Activated CD4-positive, alpha-beta T cell treated with anti-CD3 and anti-CD28 coated beads, Interleukin-2, Interleukin-6, amounts not matched to agents 100 ng/mL and 50 ng/mL, durations not matched to agents 16 hours and 8 hours (primary cell): ENCODE measurements at places on chromosomes 2 and 18.

DNA sequence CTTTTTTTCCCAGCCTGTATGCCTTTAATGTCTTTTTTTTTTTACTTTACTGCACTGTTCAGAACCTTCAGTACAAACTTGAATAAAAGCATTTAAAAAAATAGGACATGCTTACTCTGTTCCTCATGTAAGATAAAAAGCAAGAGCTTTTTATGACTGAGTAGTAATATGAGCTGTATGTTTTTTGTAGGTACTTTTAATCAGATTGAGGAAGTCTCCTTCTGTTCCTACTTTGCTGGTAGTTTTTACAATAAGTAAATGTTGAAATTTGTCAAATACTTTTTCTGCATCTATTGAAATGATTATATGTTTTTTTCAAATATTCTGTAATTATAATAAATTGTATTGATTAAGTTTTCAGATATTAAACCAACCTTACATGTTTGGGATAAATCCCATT is 189.8 kb downstream of the FAM210A start:
- no peak for DNase-seq

- DNase-seq = no peak
Measured at GRCh38 chr2:9310798-9311197, 104.2 kb downstream of the ASAP2 start.

DNA sequence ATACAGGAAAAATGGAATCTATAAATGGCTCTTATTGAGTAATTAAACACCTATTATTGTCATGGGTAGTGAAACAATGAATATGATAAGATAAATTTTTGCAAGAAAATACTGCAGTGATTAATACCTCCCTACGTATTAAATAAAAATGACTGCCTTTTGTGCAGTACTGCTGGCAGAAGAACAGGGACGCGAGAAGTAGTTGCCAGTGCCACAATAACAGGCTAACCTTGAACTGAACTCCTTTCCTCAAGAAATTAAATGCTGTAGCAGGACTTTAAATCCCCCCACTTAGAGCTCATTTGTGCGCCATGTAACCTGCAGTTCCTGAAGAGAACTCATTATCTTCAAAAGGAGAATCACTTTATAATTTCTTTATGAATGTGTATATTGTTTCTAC is 24.6 kb downstream of the FIGN start:
- DNase-seq = no peak

GRCh38 chr2:188898261-188898660 is 75.9 kb upstream of the COL3A1 start:
- no peak for DNase-seq

DNA sequence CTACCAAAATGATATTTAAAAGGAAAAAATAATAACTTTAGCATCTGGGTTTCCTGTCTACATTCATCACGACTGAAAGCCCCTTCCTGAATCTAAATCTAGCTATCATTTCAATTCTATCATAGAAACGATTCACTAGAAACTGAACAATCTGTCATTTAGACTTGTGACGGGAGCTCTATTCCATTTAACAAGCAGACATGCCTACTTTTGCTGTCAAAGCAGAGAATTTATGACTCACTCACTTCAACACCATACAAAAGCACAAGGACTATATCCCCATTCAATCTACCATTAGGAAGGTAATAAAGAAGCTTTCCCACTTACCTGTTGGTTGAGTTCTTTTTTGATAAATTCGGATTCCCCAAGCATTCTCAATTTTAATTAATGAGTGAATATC is 1072.3 kb downstream of the LRP1B start:
- no peak for DNase-seq

DNA sequence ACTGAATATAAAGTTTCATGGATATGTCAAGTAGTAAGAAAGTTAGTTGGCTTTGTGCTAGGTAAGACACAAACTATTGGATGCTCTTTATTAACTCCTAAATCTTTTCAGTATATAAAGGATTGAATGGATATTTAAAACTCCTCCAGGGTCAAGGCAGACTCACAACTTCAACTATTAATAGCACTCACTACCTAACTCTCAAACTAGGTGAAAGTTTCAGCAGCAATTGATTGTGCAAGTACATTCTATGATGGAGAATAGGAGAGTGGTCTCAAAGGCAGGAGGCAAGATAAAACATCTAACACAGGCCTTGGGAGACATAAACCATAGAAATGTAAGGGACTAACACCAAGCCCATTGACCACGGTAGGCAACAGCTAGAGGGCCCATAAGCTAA is 328.9 kb upstream of the CHAC2 start:
- DNase-seq = no peak

GRCh38 chr18:1965016-1965415 is 606.3 kb downstream of the METTL4 start:
- no peak for DNase-seq
